ENCODE measurements at places on chromosomes 1 and 21.

DNA sequence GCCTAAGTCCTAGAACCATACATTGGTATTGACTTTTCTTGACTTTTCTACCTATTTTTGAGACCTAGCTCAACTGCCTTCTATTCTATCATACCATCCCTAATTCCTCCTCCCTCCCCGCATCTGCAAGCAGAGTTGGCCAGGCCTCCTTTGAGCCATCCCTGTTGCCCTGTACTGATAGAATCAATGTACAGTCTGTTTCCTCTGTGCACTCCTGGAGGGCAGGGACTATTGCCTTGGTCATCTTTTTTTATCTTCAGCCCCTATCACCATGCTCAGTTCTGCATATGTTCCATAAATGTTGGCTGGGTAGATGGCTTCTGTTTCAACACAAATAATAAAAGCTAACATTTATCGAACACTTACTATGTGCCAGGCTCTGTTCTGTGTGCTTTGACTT, 4.0 kb upstream of the RGS16 start:
- no peak for DNase-seq

DNA sequence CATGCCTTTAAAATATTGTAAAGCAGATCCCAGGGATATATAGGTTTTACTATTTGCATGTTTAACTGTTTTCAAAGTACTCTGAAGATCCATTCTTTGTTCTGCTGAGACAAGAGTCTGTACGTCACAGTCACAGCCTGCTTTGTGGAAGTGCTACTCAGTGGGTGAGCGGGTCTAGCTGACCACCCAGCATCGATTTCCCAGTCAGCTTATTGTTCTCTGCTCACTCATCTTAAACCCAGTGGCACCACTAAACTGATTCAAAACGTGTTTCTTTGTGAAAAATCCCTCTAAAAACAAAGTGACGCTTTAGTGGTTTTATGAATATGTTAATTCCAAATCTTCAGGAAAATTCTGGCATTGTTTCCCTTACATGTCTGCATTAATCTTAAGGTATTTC, 12.4 kb downstream of the PLPP3 start:
- no peak for DNase-seq

GRCh38 chr1:223393275-223394214, at the start of gene CCDC185:
CCDC185 (plus strand) TSS chr1:223393415; CDS start chr1:223393476, 61 bp downstream.
- no peak for DNase-seq

DNA sequence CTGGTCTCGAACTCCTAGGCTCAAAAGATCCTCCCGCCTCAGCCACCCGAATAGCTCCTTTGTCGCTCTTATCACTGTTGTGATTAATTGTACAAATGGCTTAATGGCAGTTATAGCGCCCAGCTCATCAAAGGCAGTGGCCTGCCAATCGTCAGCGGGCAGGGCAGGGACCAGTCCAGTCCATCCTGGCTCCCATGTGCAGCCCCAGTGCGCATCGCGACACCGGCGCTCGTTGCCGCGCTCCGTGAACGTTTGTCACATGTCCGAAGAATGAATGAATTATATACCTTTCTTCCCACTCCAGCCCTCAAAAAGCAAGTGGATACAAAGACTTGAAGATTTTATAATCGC, 18.4 kb downstream of the MTX1 start:
- DNase-seq, result peak; percentile 37

GRCh38 chr1:46675549-46676314, 4.1 kb downstream of the TEX38 start:
- DNase-seq, result peak; percentile 45

DNA sequence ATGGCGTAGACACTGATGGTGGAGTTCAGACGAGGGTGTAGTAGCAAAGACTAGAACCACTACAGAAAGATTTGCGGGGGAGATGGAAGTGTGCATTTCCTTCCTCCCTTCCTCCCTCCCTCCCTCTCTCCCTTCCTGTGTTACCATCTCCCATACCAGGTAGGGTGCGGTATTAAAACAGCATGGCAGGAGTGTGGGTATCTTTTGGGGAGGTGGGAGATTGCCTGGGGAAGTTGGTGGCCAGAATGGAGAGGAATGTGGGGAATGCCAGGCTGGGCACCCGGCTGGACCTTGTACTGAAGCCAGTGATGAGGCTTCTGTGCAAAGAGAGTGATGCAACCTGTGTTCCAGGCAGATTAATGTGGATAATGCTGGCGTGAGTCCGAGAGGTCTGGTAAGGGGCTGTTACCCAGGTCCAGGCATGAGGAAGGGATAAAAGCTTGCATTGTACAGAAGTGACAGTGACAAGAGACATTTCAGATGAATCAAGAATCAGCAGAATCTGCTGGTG, 30.3 kb upstream of the PPP2R5A start:
- no peak for DNase-seq

DNA sequence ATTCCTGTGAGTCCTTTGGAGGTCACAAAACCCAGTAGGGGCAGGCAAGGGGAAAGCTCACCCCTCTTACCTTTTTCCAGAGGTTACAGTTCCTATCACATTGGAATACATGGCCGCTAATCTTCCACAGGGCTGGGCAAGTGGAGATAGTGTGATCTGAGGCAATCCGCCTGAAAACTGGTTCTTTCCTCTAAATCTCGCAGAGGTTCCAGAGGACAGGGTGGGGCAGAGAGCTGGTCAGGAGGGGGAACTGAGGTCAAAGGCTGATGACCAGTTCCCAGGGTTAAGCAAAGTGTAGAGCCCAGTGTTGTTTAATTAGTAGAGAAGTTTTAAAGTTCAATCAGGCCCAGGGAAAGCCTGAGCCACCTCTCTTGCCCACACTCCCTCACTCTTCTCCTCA, at the start of gene SERPINC1:
TSS of gene SERPINC1 (minus strand) at position 179 of the 400 bp plus-strand sequence. CDS start at position 111, 68 bp downstream.
- DNase-seq, result no peak

DNA sequence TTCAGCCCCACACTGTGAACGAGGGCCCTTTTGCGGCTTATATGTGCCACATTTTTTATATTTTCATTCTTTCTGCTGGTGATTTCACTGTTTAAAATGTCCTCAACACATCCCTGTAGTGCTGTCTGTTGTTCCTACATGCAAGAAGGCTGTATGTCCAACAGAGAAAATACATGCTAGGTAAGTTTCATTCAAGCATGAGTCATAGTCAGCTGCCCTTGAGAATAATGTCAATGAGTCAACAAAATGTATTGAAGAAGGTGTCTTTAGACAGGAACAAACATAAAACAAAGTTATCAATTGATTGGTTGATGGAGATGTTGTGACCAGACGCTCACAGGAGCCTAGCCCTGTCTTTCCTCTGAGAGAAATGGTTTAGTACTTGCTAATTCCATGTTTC, 553.4 kb downstream of the PLPP3 start:
- DNase-seq, result no peak

DNA sequence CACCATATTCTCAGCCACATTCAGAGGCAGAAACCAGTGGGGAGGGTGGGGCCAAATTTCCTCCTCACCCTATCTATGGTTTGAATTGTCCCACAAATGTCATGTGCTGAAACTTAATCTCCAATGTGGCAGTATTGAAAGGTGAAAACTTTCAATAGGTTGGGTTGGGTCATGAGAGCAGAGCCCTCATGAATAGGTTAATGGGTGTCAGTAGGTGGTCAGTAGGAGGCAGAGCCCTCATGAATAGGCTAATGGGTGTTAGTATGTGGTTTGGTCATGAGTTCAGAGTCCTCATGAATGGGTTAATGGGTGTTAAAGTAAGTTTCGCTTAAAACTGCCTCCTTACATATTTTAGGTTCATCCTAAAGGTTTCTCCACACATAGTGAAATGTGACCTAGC, 170.0 kb downstream of the FCRL5 start:
- DNase-seq, result no peak

DNA sequence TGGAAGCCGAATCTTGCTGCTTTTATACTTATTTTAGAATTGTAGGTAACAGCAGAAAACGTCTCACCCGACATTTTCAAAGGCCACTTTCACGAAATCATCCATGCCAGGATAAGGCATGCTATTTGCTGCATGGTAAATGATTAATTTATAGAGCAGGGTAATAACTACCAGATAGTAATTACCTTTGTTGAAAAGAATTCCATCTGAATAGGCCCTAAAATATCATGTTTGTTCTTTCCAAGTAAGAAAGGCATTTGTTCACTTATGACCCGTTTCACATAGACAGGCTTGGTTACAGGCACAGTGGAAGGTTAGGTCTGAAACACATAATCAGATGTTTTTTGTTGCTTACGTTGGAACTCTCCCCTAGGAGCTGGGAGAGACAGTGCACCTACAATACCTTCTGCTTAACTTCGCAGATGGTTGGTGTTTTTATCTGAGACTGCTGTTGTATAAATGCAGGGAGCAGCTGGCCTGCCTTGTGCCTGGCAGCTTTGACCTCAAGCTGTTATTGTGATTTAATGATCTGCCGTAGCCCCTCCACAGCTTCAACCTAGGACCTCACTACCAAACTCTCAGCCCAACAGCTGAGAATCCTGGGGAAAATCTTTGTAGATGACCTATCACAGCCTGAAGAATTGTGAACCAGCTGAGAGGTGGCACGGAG, 1.6 kb downstream of the SLC44A3 start:
- DNase-seq, result no peak

GRCh38 chr1:77594366-77595112, 87.9 kb downstream of the ZZZ3 start:
- peak; percentile 48 for DNase-seq

DNA sequence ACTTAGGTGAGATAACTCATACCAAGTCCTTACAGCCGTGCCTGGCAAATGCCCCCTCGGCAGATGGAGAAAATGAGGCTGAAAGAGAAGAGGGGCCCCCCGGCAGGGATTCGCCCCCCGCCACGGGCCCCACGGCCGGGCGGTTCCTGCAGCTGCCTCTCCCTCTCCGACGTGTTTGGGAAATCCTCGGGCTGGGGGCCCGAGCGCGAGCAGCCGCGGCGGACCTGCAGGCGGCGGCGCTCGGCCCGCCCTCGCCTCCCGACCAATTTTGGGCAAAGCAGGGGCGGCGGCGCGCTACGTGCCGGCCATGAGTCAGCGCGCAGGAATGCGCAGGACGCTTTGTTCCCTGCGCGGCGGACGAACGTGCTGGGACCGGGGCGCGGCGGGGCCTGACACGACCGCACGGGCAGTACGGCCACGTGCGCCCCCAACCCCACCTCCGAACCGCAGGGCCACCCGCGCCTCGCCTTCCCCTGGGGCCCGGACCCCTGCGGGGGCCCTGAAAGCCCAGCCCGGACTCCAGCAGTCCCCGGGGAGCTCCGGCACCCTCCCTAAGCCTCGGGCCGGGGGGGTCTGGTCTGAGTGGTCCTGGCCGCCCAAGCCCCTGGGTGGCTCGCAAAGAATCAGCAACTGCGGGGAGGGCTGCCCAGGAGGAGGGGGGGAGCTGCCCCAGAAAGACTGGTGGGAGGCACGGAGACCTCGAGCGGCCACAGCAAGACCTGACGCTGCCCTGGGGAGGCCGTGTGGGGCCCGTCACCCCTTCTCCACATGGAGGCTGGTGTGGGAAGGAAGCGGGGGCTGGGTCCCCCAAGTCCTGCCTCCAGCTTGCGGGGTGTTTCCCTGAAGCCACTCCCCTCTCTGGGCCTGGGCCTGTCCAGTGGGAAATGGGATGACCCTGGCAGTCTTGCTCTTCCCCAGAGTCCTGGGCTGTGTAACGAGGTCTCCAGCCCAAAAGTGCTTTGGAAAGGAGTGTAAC, 11.9 kb upstream of the EDN2 start:
- peak; percentile 87 for DNase-seq

DNA sequence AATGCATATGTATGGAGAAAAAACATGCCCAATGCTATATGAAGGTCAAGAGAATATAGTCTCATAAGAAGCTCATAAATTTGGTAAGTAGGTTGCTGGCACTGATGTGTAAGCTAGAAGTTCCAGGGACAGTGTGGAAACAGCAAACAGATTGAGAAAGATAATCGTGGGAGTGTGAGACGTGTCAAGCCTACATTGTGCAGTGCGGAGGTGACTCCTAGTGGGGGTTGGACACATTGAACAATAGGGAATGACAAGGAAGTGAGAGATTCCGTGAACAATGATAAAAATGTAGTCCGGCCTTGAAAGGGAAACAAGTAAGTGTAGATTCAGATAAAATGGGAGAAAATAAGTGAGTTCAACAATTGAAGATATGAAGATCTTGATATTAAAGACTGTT, 788.4 kb upstream of the PRMT6 start:
- no peak for DNase-seq

DNA sequence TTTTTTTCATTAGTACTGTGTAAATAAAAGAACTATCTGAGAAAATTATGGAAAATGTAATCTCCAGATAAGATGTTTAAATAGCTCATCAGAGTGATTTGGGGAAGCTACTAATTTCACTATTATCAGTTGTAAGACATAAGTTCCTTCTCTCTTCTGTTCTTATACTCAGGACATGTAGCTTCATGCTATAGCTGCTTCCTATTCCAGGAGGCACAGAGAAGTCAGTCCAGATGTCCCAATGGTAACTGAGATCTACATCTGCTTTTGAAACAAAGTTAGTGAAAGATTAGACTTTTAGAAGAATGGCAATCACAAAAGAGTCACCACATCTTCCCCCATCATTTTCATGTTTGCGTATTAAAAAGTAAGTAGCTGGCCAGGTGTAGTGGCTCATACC, 5.6 kb downstream of the MAP3K21 start:
- no peak for DNase-seq

Data from fibroblast of villous mesenchyme (primary cell).